ENCODE measurements at places on chromosomes 5 and 9. TPM values are rescaled to one million over a fixed set of nuclear protein-coding genes. Genes with fewer than 3 reads are reported as not detected.
A peak's percentile ranks its signal among the peaks of the same experiment; 100 is the strongest.

DNA sequence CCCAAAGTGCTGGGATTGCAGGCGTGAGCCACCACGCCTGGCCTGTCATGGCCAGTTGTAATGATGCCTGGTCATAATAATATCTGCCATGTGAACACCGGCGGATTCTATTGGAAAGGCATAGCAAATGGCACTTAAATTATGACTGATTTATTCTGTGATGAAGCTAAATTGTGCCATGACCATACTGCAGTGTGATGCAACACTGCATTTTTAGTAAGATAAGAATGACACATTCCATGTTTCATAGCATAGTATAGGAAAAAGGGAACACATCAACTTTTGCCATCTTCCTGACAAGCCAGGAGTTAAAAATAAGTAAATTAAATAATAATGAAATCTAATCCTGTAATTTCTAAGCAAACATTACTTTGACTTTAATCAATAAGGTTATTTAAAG, 30.4 kb upstream of the BICD2 start:
- no peak for DNase-seq

- no peak for DNase-seq
These were observed 53.0 kb upstream of the SIMC1 start for GRCh38 chr5:176185133-176185733.

FGD3 gene
- total RNA-seq: 14.0 TPM

NUTM2G gene
- total RNA-seq: not detected

GRCh38 chr5:96031811-96032261, 70.2 kb upstream of the ELL2 start:
- DNase-seq: no peak

GRCh38 chr9:115198001-115198400, 80.0 kb upstream of the TNC start:
- DNase-seq: peak; percentile 29

- no peak for DNase-seq
These were observed 18.5 kb downstream of the SLC12A7 start for GRCh38 chr5:1093361-1093760.

PCAT7 gene
- total RNA-seq: 0.24 TPM

DNA sequence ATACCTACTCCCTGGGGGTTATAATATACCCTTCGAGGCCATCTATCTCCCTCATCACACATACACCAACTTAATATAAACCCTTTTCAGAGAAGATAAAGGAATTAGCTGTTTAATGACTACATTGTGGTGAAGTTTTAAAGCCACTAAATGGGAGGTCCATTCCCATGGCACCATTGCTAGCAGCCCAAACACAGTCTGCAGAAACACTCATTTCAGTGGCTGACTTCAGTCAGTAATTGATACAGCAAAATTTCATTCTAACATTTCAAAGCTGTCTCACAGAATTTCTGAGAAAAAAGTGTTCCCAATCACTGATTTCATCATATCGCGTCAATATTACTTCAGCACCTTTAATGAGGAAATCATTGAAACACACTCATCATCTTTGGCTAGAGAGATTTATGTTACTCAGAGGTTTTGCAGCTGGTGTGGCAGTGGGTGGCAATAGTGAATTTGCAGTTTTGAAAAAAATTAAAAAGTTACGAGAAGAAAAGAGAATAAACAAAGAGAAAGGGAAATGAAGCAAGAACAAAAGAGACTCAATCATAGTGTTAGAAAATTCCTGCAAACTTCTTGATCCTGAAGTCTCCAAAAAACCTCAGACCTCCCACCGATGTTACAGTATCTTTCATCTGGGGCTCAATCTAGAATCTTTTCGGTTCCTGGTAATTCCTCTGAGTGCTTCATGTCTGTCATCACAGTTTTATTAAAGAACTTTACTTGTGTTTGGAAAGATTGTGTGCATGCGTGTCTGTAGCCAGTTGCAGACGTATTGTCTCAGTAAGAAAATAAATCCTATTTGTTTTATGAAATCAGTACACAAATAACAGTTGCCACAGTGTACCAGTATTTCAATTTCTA, 105.0 kb downstream of the ERCC6L2 start:
- DNase-seq: no peak

PFDN1 gene
- total RNA-seq: 97.6 TPM

DNA sequence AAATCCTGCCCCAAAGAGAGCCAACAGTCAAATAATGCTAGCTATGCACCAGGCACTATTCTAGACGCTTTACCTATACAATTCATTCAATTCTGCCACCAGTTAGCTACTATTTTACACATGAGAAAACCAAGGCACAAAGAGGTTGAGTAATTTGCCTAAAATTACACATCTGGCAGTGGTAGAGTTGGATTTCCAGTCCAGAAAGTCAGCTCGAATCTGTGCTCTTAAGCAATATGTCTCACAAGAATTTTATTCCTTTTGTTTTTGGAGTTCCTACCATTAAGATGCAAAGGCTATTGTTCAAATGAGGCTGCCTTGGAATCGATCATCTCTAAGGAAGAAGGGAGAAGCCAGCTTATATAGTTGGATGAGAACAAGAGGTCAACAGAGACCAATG, 256.9 kb upstream of the RASA1 start:
- no peak for DNase-seq

SLC6A7 gene
- total RNA-seq: not detected

GRCh38 chr9:84821431-84821830, 151.9 kb downstream of the NTRK2 start:
- DNase-seq: no peak

- no peak for DNase-seq
These were observed 56.7 kb downstream of the PCDH1 start for GRCh38 chr5:141821430-141821925.

PPP3R2 gene
- not detected for total RNA-seq

TLX3 gene
- not detected for total RNA-seq

DNA sequence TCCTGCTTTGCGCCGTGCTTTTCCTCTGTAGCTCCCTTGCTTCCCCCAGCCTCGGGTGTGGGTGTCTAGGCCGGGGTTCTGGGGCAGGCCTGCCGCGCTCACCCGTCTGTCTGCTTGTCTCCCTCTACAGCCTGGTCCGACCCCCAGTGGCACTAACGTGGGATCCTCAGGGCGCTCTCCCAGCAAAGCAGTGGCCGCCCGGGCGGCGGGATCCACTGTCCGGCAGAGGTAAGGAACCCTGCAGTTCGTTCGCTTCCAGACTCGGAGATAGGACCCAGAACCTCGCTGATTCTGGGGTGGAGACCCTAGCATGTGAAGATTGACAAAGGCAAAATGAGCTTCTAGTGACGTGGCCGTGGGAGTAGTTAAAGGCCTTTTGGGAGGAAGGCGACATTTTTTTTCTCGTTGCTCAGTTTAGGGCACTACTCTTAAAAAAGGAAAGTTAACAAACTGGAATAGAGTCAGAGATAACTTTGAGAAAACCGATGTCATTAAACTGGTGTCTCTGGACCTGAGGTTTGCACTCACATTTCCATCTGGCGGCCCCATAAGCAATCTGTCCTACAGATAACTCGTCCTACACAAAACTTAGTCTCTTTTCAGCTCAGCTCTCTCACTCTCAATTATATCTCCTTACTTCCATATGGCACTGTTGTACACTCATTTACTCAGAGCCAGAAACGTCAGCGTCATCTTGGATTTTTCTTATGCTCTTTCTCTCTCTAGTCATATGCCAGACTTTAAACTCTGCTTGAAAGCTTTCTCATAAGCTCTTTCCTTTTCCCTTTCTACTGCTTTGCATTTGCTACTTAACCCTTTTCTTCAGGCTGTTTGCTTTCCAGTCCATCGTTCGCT, 561 bp downstream of the SEC61B start:
- DNase-seq: no peak

BSPRY gene
- 20.1 TPM for total RNA-seq

GRCh38 chr5:18736051-18736398, 1101.8 kb downstream of the TAF11L14 start:
- DNase-seq: no peak

DNA sequence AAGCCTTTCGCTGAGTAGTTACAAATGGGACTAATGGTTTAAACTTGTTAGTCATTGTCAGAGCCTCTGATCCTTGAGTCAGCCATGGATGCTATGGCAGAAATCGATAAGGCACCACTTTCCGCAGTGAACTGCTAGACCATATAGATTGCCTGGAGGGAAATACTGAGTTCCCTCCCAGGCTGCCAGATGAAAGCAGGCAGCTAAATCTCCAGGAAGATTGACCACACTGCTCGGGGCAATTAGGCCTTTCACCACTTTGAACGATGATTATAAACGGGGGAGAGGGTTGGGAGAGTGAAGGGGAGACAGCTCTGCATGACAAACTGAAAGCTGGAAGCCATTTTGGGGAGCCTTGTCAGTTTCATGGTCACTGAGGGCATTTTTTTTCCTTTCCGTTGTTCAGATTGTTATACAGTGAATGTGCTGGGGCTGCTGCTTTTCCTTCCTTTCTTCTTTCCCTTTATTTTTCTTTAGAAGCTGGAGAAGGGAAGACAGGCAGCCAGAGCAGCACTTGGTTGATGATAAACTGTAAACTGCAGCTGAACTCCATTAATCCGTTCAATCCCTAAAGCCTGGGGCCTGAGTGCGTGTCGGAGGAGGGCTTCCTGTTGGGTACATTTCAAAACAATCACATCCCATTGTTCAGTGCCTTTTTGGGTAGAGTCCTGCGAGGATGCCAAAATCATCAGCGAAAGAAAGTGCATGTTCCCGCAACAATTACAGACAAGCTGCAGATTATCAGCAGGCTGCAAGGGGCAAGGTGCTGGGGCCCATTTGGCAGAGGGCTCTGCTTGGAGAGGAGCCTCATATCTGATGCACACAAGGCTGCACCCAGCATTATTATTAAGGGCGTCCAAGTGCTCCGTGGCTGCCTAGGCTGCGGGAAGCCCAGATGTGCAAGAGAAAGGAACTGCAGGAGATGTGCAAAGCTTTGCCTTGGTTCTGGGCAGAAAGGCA, 308.4 kb downstream of the PSAT1 start:
- DNase-seq: no peak

DNA sequence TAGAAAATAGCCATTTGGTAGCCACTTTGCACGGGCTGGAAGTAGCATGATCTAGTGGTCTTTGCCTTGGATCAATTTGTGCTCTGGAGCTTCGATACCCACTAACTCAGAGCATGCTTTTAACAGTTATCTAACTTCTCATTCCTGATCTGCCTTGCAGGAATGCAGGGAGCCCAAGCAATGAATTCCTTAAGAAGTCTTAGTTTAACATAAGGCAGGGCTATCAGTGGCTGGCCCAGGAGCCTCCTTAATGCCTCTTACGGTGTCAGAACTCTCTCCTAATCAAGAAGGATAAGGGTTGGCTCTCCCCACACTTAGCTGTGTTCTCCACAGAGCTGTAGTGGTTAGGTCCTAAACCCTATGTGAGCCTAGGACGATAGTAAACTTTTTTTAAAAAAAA, 95.8 kb upstream of the TBCA start:
- DNase-seq: no peak

PGGT1B gene
- total RNA-seq: 46.6 TPM

- DNase-seq: no peak
These were observed 27.7 kb upstream of the GGTA1 start for GRCh38 chr9:121527371-121527770.

- DNase-seq: no peak
These were observed 92.4 kb downstream of the NFIB start for GRCh38 chr9:14221558-14221957.

IL5 gene
- total RNA-seq: 1.2 TPM

RASEF gene
- 15.7 TPM for total RNA-seq

GRCh38 chr5:32008746-32009145, 165.4 kb downstream of the GOLPH3 start:
- DNase-seq: no peak

DNA sequence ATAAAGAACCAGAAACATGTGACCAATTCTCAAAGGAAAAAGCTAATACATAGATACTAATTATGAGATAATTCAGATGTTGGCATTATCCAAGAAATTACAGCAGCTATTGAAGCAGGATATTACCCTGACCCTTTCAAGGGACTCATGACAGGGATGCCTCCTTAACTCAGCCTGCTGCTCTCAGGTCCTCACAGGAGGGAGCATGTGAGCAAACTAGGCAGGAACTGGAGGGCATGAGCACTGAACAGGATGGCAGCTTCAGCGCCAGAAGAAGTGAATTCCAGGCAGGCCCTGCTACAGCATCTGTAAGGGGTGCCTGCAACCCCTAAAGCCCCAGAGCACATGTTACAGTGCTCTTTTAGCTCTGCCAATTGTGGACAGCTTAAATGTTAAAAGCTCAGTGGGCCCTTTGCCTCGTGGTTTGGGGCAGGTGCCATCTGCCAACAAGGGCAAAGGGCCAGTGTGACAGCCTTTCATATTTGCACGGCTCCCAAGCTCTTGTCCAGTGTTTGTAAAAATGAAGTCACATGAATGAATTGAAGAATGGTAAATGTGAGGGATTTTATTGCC, 464.7 kb upstream of the COX7C start:
- DNase-seq: no peak

DNA sequence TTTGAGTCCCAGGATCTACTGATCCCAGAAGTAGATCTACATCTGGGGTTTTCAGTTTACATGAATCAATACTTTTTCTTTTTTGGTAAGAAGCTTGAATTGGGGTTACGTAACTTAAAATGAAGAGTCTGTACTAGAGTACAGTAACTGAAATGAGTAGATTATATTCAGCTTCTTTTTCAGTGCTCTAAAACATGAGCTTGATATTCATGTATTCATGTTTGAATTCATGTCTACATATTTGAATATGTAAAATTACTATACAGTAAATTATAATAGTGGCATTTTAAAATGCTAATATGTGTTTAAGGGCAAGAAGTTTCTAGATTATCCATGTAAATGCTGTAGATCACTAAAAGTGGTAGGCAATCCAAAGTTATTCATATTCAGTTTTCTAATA, 14.8 kb downstream of the POU5F2 start:
- no peak for DNase-seq

- no peak for DNase-seq
These were observed 189.1 kb upstream of the ADRA1B start for GRCh38 chr5:159727167-159727566.

DNA sequence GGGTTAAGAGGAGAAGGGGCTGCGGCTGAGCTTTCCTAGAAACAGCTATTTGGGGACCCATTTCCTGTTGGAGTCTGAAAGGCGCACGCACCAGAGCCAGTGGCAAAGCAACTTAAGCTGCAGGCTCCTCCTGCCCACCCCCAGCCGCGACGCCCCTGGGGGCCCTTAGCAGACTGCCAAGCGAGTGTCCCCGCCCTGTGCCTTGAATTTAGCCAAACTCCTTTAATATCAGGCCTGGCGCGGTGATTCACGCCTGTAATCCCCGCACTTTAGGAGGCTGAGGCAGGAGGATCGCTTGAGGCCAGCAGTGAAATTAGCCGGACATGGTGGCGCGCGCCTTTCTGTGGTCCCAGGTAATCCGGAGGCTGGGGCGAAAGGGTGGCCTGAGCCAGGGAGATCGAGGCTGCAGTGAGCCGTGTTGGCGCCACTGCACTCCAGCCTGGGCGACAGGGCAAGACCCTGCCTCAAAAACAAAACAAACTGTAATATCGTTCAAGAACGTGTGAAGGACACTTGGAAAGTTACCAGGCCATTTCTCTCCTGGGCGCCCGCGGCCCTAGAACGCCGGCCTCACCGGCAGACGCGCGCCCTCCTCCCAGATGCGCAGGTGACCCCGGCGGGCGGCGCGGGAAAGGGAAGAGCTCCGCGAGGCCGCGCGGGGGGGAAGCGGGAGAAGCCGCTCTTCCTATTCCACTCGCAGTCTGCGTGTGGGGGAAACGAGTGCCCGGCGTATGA, 1.0 kb upstream of the F2R start:
- DNase-seq: peak; percentile 38

GRCh38 chr5:154055201-154055600, 16.4 kb downstream of the MFAP3 start:
- DNase-seq: no peak

Data from upper lobe of left lung (tissue), 6 donors.